HAP-1 (cell line): ENCODE measurements at places on chromosomes 5 and 9.

DNA sequence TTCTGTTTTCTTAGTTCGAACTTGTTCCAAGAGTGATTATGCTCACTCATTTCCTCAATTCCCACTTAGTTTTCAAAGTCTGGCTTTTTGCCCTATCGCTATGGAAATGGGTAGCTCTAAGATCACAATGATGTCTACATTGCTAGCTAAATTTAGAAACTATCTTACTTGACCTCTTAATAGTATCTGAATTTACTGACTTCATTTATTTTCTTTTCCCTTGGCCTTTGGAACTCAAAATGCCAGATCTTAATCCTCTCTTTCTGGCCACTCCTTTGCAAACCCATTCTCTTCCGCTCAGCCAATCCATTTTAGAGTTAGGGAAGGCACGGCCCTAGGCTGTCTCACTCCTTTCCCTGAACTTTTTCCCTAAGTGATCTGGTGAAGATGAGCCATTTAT is 137.0 kb downstream of the FER start:
- no peak for DNase-seq

- DNase-seq = no peak
Measured at GRCh38 chr9:124733964-124734740, 37.0 kb downstream of the NR6A1 start.

DNA sequence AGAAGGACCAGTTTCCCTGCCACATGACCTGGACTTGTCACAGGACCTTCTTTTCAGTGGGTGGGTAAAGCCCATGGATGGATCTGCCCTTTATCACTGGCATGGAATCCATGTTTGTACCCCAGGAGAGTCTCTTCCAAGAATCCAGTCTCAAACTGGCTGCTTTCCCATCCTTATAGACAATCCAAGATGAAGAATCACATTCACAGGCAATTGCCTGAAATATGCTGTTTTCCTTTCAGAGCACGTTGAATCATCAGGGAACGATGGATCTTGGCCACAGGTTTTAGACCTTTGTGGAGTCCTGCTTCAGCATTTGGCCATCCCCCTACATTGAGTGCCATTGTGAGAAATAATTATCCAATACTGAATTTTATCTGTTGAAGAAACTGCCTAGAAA is 319.8 kb downstream of the ASTN2 start:
- DNase-seq = no peak

- no peak for DNase-seq
Measured at GRCh38 chr9:128704356-128704670, 2.0 kb downstream of the PKN3 start.

GRCh38 chr9:15755660-15756059 is 202.8 kb downstream of the CCDC171 start:
- no peak for DNase-seq

GRCh38 chr9:691825-692400 is 149.6 kb upstream of the DMRT1 start:
- DNase-seq = no peak
